Activated CD4-positive, alpha-beta T cell treated with anti-CD3 and anti-CD28 coated beads for 24 hours (primary cell): ENCODE measurements at places on chromosomes 6 and 20.

DNA sequence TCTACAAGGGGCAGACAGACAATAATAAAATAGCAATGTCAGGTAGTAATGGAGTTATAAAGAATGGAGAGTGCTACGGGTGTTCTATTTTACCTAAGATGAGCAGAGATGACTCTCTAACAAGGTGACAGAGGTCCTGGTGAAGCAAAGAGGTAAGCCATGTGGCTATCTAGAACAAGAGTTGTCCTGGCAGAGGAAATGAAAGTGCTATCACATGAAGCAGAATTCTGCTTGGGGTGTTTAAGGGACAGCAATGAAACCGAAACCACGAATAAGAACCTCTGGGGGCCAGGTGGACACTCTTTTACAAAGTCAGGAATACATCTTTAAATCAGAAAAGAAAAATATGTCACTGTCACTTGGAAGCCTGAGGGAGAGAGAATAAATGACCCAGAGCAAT, 37.9 kb upstream of the IRAK1BP1 start:
- DNase-seq, result no peak

DNA sequence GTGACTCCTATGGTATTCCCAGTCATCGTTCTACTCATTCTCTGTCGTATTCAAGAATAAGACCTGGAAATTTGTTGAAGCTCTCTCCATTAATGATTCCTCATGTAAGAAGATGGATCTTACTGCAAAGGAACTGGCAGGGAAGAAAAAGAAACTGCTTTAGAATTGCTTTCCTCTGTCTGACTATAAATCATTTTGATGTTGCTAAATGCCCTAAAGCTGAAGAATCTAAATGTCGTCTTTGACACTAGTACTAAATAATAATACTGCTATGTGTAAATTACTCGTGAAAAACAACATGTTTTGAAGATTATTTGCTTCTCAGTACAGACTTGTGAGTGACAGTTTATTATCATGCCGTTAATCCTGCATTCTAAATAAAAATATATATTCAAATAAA, 20.5 kb upstream of the MYLIP start:
- no peak for DNase-seq

DNA sequence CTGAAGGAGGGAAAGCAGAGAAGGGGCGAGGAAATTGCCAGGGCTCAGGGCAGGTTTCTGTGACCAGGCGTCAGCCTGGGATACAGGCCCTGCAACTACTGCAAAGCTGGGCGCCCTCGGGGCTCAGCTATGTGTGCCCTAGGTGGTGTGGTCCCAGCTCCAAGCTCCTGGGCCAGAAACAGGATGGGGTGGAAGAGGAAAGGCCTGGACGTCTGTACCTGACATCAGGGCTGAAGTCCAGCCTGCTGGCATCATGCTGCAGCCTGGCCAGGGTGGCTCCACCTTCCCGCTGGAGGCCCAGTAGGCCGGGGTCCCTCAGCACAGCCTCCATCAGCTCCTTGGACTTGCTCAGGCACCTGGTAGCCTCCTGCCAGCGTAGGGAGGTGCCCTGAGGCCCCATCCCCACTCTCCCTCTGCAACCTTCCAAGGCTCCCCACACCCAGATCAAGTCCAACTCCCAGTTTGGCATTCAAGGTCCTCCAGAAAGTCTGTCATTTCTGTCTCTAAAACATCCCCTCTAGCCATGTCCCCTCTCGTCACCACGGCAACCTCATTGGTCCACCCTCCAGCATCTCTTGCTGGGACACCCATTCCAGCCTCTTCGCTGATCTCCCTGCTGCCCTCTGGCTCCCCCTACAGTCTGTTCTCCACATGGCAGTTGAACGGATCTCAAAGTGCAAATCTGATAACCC, 38.2 kb downstream of the KIAA1755 start:
- DNase-seq, result peak; percentile 48

GRCh38 chr20:36086767-36087166, 67.8 kb upstream of the EPB41L1 start:
- DNase-seq, result no peak

- DNase-seq, result no peak
Measured at GRCh38 chr6:157798851-157799250, 24.2 kb upstream of the SNX9 start.

DNA sequence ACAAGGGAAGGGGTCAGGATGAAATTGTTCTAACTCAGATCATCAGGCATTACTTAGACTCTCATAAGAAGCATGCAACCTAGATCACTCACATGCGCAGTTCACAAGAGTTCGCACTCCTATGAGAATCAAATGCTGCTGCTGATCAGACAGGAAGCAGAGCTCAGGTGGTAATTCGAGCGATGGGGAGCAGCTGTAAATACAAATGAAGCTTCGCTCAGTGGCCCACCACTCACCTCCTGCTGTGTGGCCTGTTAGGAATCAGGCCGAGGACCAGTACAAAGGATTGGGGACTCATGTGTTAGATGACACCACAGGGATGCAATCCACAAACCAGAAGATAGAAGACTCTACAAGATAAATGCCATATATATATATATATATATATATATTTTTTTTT, 31.5 kb upstream of the TOP1 start:
- DNase-seq, result no peak
